ENCODE measurements at places on chromosomes 11 and 22. TPM values are rescaled to one million over a fixed set of nuclear protein-coding genes. Genes with fewer than 3 reads are reported as not detected.
A peak's percentile ranks its signal among the peaks of the same experiment; 100 is the strongest.

AMBRA1 gene
- 24.6 TPM for total RNA-seq

- H3K4me1 ChIP-seq = peaks cover 37% of the 10 kb centered on the region
- peak overlapping the region; percentile 85 for H3K4me3 ChIP-seq
- no peaks in the 10 kb centered on the region for H3K27me3 ChIP-seq
- H3K36me3 ChIP-seq = peaks cover 7% of the 10 kb centered on the region
- peak overlapping the region; percentile 91 for H3K27ac ChIP-seq
These were observed 1.1 kb upstream of the PPFIBP2 start for GRCh38 chr11:7512525-7513233.

- DNase-seq = no peak
- no peaks in the 10 kb centered on the region for H3K4me1 ChIP-seq
- H3K4me3 ChIP-seq = no peak overlapping the region
- H3K27ac ChIP-seq = no peak overlapping the region
These were observed 492.9 kb upstream of the ANO3 start for GRCh38 chr11:25838918-25839625.

TRPM5 gene
- total RNA-seq = not detected

MAPK11 gene
- total RNA-seq = 3.3 TPM

DNA sequence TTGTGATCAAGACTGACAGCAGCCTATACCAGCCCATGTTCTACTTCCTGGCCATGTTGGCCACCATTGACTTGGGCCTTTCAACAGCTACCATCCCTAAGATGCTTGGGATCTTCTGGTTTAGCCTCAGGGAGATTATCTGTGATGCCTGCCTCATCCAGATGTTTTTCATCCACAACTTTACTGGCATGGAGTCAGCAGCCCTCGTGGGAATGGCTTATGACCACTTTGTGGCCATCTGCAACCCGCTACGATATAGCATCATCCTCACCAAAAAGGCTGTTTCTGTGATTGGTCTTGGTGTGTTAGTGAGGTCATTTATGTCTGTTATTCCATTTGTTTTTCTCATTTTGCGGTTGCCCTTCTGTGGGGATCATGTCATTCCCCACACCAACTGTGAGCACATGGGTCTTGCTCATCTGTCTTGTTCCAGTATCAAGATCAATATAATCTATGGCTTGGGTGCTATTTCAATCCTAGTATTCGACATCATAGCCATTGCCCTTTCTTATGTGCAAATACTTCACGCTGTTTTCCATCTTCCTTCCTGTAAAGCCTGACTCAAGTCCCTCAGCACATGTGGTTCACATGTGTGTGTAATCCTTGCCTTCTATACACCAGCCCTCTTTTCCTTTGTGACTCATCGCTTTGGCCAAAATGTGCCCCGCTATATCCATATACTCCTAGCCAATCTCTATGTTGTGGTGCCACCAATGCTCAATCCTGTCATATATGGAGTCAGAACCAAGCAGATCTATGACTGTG is 23.6 kb downstream of the OR52E1 start:
- DNase-seq = no peak
- H3K4me3 ChIP-seq = no peak overlapping the region
- peaks cover 29% of the 10 kb centered on the region for H3K27me3 ChIP-seq
- no peaks in the 10 kb centered on the region for H3K36me3 ChIP-seq
- H3K4me1 ChIP-seq = no peaks in the 10 kb centered on the region

LRRC4C gene
- not detected for total RNA-seq

DNA sequence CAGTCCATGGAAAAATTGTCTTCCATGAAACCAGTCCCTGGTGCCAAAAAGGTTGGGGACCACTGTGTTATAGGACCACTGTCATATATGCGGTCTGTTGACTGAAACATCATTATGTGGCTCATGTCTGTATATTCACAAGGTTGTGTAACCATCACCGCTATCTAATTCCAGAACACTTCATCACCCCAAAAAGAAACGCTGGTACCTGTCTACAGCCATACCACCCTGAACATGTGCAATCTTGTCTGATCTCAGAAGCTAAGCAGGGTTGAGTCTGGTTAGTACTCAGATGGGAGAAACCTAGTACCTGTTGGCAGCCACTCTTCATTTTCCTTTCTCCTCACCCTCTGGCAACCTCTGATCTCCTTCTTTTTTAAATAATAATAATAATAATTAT is 12.9 kb upstream of the PIK3IP1 start:
- DNase-seq = no peak
- peaks cover 4% of the 10 kb centered on the region for H3K36me3 ChIP-seq
- H3K4me3 ChIP-seq = no peak overlapping the region
- peaks cover 36% of the 10 kb centered on the region for H3K4me1 ChIP-seq

- H3K27ac ChIP-seq = no peak overlapping the region
- no peak for DNase-seq
- peaks cover 68% of the 10 kb centered on the region for H3K27me3 ChIP-seq
- no peak overlapping the region for H3K4me3 ChIP-seq
- H3K36me3 ChIP-seq = no peaks in the 10 kb centered on the region
These were observed 1.2 kb downstream of the DRD2 start for GRCh38 chr11:113473983-113474361.

MFRP gene
- not detected for total RNA-seq

CATSPERZ gene
- total RNA-seq = not detected

DNA sequence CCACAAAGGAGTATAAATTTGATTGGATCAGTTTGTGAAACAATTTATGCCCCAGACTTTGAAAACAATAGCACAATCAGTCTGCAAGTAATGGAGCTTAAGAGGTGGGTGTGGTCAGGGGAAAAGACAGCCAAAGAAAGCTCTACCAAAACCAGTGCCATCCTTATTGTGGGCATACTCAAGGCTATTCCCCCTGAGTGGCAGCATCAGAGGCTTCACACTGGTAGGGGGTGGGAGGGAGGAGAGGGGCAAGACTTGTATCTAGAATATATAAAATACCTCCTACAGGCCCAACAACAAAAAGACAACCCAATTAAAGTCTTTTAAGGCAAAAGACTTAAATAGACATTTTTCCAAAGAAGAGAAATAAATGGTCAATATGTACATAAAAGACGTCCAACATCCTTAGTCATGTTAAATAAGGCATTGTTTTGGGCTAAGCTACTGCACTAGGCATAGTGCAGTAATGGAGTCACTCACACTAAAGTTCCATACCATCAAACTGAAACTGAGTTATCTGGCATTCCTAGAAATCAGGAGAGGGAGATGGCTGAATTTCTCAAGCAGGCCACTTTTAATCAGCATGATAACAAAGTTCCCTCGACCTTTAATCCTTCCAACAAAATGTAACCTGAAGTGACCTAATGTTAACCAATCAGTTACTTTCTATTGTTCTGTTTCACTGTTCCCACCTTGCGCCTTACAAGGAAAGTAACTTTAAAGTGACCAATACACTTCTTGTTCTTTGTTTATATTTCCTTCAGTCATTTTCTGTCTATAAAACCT is 24.8 kb downstream of the NARS2 start:
- no peak for DNase-seq
- H3K4me1 ChIP-seq = peaks cover 10% of the 10 kb centered on the region
- no peaks in the 10 kb centered on the region for H3K27me3 ChIP-seq
- peaks cover 43% of the 10 kb centered on the region for H3K36me3 ChIP-seq
- H3K27ac ChIP-seq = no peak overlapping the region

- H3K27ac ChIP-seq = no peak overlapping the region
- H3K4me1 ChIP-seq = peaks cover 79% of the 10 kb centered on the region
- H3K27me3 ChIP-seq = no peaks in the 10 kb centered on the region
- DNase-seq = no peak
- H3K36me3 ChIP-seq = no peaks in the 10 kb centered on the region
These were observed 11.2 kb upstream of the MIAT start for GRCh38 chr22:26646158-26646557.

DNA sequence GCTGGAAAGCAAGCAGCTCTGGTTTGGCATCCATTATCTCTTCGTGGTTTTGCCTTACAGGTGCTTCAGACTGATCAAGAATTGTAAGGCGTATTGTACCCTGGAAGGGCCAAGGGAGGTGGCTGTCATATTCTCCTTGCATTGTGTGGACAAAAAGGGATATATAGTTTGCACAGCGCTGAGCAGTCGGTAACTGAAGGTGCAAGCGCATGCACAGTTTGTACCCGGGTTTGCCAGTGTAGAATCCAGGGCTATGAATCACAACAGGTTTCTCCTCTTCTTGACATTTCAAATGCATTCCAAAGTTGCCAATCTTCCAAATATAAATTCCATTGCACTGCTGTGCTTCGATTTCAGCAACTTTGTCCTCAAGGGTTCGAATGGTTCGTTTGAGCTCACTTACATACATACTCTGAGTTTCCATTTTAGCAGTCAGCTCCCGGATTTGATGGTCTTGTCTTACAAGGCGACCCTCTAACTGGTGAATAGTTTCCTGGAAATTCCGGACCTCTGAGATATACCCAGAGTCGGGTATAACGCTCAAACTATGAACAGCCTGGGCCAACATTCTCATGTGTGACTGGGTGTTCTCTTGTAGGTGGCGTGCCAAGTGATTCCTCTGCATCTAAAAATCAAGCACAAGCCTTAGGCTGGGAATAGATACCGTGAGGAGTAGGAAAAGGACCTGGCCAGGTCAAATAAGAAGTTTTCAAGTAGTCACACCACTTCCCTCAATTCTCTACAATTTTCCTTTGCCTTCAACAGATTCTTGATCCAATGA is 19.9 kb downstream of the TRAF6 start:
- DNase-seq = no peak
- H3K4me3 ChIP-seq = no peak overlapping the region
- peaks cover 23% of the 10 kb centered on the region for H3K4me1 ChIP-seq
- H3K27ac ChIP-seq = no peak overlapping the region

DNA sequence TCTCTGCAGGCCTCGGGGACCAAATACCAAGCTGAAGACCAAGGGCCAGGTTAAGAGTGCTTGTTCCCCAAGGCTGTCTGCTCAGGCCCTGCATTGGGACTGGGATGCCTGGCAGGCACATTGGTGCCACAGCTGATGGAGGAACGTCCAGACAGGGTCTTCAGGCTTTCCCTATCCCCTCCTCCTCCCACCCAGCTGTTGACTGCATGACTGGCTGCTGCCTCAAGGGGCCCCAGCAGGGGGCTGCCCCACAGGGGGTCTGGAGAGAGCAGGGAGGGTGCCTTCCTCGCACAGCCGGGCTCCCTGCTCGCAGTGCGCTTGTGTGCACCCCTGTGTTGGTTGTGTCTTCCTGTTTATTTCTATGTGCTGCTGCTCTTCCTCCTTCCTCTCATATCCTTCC is 9.9 kb downstream of the RCOR2 start:
- no peaks in the 10 kb centered on the region for H3K27me3 ChIP-seq
- H3K27ac ChIP-seq = no peak overlapping the region
- H3K36me3 ChIP-seq = peaks cover 8% of the 10 kb centered on the region
- no peak for DNase-seq
- H3K4me1 ChIP-seq = no peaks in the 10 kb centered on the region

LRRN4CL gene
- total RNA-seq = 0.16 TPM

RIMBP3C gene
- 0.06 TPM for total RNA-seq

- peaks cover 54% of the 10 kb centered on the region for H3K4me1 ChIP-seq
- DNase-seq = no peak
- no peaks in the 10 kb centered on the region for H3K27me3 ChIP-seq
- H3K27ac ChIP-seq = peak overlapping the region; percentile 43
- no peak overlapping the region for H3K4me3 ChIP-seq
These were observed 17.9 kb downstream of the KDELR3 start for GRCh38 chr22:38485783-38486182.

DNA sequence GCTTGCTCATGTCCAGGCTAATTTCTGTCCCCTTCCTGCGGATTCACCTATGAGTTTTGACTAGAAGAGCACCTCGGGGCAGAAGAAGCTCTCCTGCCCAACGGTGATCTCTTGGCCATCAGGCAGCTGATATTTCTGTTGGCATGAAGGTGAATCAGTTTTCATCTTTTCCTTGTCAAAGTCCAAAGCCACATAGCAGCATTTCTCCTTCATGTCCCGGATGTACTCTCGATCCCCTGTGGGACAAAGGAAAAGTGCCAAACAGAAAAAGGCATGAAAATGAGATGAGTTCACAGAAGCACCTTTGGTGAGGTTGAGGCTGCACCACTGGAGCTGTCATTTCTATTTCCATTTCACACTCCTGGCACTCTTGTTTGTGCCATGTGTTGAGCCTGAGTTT is 56.8 kb downstream of the DHCR7 start:
- no peak overlapping the region for H3K4me3 ChIP-seq
- no peaks in the 10 kb centered on the region for H3K36me3 ChIP-seq
- DNase-seq = no peak

MUC2 gene
- total RNA-seq = not detected

DNA sequence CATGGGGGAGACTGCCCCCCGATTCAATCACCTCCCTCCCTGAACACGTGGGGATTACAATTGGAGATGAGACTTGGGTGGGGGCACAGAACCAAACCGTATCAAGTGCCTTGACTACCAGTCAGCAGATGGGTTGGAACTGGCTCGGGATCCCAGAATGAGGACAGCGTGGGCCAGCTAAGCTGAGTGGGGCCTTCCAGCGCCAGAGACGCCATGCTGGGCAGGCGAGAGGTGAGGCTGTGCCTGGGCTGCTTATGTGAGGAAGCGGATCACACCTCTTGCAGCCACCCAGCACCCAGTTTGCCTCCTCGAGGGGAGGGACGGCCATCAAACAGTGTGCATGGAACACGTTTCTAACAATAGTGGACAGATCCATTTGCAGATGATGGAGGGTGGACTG is 195.1 kb downstream of the TBC1D22A start:
- no peak overlapping the region for H3K4me3 ChIP-seq
- H3K36me3 ChIP-seq = peaks cover 4% of the 10 kb centered on the region
- H3K4me1 ChIP-seq = peaks cover 18% of the 10 kb centered on the region
- no peak overlapping the region for H3K27ac ChIP-seq
- no peak for DNase-seq

SLC22A6 gene
- total RNA-seq = not detected

GRCh38 chr11:57213342-57214097 is 23.5 kb downstream of the APLNR start:
- DNase-seq = no peak
- H3K36me3 ChIP-seq = no peaks in the 10 kb centered on the region
- no peaks in the 10 kb centered on the region for H3K4me1 ChIP-seq
- no peak overlapping the region for H3K4me3 ChIP-seq

PKDREJ gene
- not detected for total RNA-seq

DNA sequence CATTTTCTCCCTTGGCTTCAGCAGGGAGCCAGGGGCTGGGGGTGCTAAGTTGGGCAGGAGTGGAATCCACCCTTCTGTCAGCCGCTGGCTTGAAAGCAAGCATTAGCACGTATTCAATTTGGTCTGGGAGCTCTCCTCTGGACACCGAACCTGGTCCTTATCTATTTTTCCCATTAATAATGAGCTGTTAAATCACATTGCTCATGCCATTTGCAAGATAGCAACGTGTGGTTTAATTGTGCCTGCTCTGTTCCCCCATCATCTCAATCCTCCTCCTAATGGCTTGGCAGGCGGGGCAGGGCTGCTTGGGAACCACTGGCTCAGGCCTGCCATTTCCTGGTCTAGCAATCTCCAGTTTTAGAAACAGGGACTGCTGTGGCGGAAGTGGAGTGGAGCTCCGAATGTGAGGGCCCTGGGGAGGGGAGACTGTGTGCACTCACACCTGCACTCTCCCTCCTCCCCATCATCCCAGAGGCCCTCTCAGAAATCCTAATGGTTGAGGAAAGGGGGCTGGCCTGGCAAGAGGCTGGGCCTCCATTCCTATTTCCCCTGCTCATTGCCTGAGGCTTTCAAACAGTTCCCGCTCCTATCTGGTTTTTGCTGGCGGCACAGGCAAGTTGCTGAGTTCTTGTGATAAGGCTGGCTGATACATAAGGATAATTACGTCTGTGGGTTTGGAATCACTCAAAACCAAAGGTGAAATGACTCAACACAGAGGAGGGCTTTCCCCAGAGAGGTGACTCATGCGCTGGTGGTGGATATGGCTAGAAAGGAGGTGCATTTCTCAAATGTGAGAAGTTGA is 201.2 kb upstream of the E2F8 start:
- H3K4me3 ChIP-seq = no peak overlapping the region
- peak; percentile 72 for DNase-seq
- peaks cover 8% of the 10 kb centered on the region for H3K4me1 ChIP-seq
- peaks cover 44% of the 10 kb centered on the region for H3K27me3 ChIP-seq
- no peaks in the 10 kb centered on the region for H3K36me3 ChIP-seq
- no peak overlapping the region for H3K27ac ChIP-seq

Data from activated naive CD8-positive, alpha-beta T cell treated with anti-CD3 and anti-CD28 coated beads for 36 hours (primary cell).